HT1080 (cell line): ENCODE measurements at places on chromosomes 12 and 14.
A peak's percentile ranks its signal among the peaks of the same experiment; 100 is the strongest.

GRCh38 chr12:4434706-4435425 lies 10.7 kb downstream of the FGF6 start:
- no peak for DNase-seq

DNA sequence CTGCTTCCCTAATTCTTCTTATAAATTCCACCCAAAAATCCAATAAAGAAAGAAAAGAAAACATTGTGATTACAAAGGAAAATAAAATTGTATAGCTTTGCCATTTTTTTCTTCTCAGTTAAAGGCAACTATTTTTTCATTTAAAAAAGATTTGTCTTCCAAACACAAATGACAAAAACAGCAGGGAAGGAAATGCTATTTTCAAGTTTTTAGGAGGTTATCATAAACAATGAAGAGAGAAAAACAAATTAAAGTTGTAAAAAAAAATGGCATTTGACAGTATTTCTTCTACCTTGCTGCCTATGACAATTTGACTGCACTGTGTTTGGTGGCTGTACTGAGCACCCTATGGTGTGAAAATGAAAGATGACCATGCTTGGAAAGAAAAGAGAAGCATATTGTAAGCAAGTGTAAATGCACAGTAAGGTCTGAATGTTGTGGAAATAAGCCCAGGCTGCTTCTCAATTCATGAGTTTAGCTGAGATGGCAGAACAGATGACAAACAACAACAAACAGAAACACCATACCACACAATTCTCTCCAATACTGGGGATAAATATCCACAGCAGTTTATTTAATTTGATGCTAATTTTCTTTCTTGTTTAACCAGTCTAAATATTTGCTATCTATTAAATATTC lies 109.8 kb downstream of the PRKD1 start:
- no peak for DNase-seq

GRCh38 chr14:60093080-60093479 lies 1.4 kb downstream of the PCNX4 start:
- no peak for DNase-seq

DNA sequence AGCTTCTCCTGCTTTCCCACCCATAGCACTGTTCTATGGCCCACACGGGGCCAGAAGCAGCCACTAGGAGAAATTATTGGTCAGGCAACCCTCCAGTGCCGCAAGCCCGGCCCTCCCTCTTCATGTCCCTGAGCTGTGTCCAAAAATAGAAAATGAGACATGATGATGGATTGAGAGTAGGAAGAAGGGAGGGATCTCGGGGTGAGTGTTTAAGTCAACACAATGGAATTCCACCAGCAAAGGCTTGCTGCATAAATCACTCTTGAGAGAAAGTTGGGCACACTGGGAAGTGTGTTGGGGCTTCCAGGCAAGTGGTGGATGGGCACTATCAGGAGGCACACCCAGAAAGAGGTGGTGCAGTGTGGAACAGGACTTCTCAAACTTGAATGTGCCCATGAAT lies 94.2 kb downstream of the LLPH start:
- DNase-seq, result peak; percentile 97
